ENCODE measurements at places on chromosomes 12 and 14. TPM values are rescaled to one million over a fixed set of nuclear protein-coding genes. Genes with fewer than 3 reads are reported as not detected.

The RAB35 gene
- total RNA-seq = 28.3 TPM

GRCh38 chr12:11727133-11727664 lies 77.7 kb downstream of the ETV6 start:
- DNase-seq = no peak

The SLC6A13 gene
- total RNA-seq = 1.0 TPM

The KLHDC1 gene
- 4.3 TPM for total RNA-seq

GRCh38 chr14:45201905-45202304 lies 51.1 kb downstream of the MIS18BP1 start:
- peak; percentile 10 for DNase-seq

The TC2N gene
- 18.4 TPM for total RNA-seq

DNA sequence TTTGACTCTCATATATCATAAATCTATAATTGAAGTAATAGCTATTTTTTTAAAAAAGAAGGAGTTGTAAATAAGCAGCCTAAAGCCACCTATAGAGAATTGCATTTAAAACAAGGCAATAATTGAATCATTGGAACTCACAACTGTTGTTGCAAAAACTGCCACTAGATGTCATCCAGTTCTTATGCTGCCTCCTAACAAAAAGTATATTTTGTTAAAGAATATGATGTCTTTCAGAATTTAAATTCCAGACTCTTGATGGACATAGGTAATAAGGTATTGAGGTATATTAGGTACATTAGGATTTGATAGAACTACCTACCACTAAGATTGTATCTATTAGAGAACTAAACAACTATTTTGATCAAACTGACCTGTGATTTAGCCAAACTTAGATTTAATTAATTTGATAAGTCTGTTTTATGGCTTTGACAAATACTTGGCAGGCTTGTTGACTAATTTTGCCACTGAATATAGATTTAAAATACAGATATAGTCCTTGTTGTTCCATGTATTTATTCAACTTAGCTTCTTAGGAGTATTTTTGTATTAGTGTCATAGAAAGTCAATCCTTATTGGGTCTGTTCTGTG lies 401.4 kb downstream of the RPL10L start:
- DNase-seq = peak; percentile 40

The ARHGDIB gene
- total RNA-seq = 14.6 TPM

DNA sequence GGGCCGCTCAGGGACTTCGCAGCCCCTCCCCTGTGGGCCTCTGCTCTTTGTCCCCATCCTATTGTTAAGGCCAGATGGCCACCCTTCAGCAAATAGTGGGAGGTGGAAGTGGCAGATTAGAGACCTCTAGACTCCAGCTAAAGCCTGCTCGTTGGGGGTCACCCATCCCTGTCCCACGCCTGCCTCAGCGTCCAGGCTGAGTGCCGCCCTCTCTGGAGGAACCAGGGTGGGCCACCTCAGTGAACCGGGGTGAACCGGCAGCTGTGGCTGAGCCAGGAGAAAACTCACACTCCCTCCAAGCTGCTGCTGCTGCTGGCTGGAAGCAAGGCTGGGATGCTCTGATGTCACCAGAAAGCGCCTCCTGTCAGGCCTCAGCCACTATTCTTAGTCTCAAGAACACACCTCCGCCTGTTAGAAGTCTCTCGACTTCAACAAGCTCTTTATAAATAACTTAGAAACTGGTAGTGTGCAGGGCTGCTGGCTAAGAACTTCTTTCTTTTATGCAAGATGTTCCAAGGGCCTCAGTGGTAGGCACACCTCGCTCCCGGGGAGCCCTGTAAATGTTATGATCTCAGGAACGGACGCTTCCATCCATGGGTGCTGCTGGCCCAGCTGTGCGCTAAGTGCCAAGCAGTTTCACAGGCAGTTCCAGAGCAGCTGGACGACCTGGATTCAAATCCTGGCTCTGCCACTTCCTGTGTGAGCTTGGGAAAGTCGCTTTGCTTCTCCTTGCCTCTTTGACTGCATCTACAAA lies 19.8 kb upstream of the TESC start:
- DNase-seq = no peak

GRCh38 chr12:68824597-68825250 lies 16.7 kb downstream of the MDM2 start:
- no peak for DNase-seq

The BIN2 gene
- not detected for total RNA-seq

The NINJ2 gene
- total RNA-seq = 0.60 TPM

The ARPC3 gene
- total RNA-seq = 745 TPM

DNA sequence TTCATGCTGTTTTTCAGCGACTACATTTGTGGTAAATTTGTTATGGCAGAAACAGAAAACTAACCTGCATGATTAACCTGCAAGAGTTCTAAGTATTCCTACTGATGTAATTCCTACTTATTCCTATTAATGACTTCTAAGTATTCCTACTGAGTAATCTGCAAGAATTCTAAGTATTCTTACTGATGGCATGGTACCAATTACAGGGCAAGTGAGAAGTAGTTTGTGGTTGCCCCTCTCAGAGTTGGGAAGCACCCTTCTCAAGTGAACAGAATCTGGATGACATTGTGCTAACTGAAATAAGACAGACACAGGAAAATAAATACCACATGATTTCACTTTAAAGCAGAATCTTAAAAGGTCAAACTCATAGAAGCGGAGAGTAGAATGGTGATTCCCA lies 100.9 kb upstream of the CPNE8 start:
- DNase-seq = peak; percentile 95

The AKAP6 gene
- 2.4 TPM for total RNA-seq

The DRAM1 gene
- 131 TPM for total RNA-seq

DNA sequence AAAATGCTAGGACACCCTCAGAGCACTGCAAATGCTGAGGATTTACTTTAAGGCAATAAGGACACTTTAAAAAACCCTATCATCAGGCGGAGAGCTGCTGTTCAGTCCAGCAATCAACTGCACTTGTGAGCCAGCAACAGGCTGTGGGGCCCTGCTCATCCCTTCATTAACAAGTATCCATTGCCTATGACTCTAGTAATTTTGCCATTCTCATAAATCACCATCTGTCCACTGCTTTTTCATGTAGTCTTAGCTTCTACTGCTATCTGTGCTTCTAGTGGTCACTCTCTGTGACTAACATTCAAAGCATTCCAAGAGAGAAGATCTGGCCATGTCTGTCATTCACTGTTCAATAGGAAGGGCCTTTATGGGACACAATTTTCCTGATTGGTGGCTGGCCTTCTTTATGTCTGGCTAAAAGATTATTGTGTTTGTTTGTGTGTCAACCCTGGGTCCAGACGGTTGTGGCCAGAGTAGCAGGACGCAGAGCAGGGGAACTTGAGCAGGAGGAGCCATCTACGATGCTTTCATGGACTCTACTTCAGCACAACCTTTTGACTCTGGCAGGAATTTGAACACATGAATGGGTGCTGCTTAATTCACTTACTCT lies 3.6 kb upstream of the KRAS start:
- no peak for DNase-seq

GRCh38 chr14:92783813-92784431 lies 10.2 kb upstream of the GOLGA5 start:
- peak; percentile 79 for DNase-seq

- DNase-seq = no peak
Observed at GRCh38 chr14:58954901-58955861, 233.3 kb upstream of the DAAM1 start.

DNA sequence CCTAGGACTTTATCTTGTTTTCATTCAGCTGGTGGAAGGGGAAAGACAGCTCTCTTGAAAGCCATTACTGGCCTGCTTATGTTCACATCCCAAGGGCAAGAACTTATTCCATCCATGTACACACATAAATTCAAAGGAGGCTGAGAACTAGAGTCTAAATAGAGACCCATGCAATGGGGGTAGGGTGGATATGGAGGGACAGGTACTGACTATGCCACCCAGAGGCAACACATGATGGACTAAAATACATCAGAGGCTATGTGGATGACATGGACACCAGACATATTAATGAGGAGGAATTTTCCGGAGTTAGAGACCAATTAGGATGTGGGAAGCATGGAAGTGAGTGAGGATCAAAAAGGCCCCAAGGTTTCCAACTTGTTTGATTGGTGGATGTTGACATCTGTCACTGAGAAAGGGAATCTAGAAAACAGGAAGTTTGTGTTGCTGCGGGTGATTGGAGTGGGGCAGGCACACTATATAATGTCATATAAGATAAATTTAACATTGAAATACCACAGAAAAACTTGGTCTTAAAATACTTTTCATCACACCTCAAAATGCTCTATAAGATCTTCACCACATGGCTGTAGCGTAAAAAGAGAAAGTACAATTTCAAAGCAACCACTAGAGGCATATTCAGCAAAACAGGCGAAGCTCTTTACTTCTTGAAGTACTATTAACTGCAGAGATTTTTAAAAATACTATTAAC lies 130.4 kb downstream of the GRIP1 start:
- DNase-seq = no peak

All from renal cortical epithelial cell (primary cell).